ENCODE measurements at places on chromosomes 7 and 10.

- no peak for DNase-seq
Observed at GRCh38 chr7:151119902-151120301, 33.6 kb downstream of the AGAP3 start.

GRCh38 chr7:66768865-66769832 is 28.6 kb downstream of the RABGEF1 start:
- no peak for DNase-seq

DNA sequence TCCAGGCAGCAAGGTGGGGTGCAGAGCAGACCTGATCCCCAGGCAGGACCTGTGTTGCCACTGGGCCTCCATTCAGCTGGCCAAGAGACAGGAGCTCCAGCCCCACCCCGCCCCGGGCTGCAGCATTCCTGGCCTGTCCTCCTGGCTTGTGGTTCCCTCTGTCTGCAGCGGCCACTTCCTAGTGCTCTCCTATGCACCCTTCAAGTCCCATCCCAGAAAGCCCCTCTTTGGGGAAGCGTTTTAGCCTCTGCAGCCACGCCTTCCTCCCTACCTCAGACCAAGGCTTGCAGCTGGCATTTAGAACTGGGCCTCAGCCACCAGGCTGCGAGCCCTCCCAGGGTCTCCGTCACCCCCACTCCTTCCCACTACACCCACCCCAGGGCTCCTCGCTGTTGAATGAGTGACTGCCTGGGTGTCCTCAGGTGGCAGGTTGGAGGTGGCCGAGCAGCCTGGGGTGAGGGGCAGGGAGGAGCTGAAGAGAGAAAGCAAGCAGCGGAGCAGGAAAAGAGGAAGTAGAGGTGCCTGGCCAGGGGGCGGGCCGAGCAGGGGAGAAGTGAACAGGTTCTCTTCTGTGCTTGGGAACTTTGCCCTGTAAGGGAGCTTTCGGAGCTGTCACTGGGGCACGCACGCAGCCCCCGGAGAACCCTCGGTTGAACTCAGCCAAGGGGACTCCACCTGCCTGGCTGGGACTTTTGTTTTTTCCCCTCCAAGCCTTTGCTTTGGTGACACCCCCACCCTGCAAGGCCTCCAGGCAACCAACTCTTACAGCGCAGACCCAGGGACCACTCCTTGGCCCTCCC is 109.1 kb upstream of the TNRC18 start:
- DNase-seq: peak; percentile 87

DNA sequence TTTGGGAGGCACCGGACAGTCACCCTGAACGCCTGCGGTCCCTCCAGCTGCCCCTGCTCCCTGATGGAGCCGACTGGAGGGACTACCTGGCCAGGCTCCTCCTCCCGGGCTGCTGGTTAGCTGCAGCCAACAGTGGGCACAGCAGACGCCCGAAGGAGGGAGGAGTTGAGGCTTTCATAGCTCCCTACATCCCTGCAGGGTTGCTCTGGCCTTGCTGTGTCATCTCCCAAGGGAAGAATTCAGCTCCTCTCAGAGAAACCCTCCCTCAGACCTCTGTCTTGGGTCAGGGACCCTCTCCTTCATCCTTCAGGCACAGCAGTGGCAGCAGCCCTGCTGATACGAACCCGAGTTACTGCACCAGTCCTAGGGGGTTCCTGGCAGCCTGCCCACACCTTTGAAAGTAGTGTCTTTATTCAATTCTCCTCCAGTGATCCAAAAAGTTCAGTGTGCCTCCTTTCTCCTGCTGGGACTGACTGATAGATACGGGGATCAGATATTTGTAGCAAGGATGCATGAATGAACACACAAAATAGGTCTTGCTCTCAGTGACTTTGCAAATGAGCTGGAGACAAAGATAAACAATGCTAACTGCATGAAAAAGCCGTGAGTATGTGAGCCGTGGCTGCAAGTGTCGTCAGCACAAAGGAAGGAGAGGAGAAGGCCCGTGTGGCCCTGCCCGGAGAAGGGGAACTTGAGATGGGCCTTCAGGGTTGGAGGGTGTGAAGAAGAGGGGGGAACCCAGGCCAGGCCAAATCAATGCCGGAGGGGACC is 136.6 kb downstream of the PRKAG2 start:
- DNase-seq: no peak

- no peak for DNase-seq
Observed at GRCh38 chr10:34477249-34477648, 337.8 kb downstream of the PARD3 start.

DNA sequence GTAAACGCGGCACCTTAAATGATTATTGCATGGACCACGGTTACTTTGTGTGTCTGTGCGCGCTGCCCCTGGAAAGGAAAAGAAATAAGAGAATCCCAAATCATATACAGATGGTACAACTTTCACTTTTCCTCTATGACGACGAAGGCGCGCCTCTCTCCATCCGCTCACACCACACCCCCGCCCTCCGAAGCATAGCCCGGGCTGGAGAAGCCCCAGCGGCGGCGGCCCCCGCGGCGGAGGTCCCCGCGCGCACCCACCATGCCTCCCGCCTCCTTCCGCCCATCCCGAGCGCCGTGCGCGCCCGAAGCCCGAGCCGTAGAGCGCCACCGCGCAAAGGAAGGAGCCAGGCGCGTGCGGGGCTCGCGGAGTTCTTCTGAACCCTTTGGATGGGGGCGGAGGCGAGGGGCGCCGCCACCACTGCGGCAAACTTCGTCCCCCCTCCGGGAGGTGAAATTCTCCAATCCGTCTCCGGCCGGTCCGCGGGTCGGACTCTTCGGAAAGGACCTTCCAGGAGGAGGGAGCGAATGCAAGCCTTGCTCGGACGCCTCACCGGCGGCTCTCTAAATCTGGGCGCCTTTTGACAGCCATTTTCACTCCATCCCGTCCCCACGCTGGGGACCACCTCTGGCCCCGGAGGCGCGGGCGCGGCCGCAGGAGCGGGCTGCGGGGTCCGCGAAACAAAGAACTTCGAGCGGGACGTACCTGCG is 588 bp downstream of the GLI3 start:
- no peak for DNase-seq

DNA sequence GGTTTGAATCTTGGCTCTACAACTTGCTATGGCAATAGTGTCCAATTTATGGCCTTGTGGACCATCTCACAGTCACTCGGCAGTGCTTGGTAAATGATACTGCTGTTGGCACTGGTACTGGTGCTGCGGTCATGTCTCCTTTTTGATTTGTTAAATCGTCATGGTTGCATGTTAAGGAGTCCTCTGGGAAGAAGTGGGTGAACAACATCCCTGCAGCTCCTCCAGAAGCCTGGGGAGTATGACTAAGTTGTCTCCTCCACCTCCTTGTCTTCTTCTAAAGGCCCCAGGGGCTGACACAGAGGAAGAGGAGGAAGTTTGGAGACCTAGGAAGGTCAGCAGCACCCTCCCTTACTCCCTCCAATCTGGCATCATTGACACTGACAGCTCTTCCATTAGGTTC is 8.5 kb downstream of the ITPRIP start:
- no peak for DNase-seq

DNA sequence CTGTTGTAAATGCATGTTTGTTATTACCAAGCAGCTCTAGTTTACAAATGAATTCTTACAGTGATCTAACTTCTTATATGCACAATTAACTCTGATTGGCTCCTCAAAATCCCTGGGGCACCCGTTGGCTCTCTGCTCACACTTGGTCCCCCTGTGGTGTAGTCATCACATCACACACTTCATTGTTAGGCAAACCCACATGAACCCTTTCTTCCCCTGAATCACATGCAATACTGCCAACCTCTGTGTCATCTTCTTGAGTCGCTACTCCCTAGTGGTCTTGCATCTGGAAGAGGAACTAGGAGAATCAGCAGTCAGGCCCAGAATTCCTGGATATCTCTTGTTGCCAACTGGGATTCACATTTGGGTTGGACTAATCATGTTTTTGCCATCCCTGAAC is 73.1 kb downstream of the CD36 start:
- DNase-seq: no peak

DNA sequence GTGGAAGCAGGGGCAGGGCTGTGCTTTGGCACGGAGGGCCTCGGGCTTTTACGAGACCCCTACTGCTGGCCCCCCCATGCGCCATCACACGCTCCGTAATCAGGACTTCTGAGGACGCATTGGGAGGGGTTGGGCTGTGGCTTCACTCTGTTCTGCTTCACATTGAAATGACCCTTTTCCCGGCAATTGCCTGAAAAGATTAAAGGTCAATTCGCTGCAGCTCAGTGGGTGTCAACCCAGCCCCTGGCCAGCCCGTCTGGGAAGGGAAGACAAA is 41.7 kb upstream of the UBE3C start:
- no peak for DNase-seq

- no peak for DNase-seq
Observed at GRCh38 chr10:122699796-122700455, at the start of gene C10orf120. C10orf120 (minus strand) TSS chr10:122699846; CDS start chr10:122699790, 56 bp downstream.

DNA sequence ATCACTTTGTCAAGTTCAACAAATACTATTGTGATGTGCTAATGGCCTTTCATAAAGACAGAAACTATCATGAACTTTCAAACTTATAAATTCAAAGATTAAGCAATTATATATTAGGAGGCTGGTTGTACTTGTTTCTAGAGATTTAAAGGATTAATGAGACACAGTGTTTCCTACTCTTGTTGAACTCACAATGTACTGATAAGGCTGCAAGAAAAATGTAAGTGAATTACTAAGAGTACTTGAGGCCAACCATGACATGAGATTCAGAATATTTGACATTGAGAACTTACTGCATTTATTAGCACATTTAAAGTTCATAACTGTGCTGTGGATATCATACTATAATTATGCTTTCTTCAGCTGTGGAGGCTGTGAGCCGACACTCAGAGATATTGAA is 1210.5 kb upstream of the SORCS1 start:
- no peak for DNase-seq

DNA sequence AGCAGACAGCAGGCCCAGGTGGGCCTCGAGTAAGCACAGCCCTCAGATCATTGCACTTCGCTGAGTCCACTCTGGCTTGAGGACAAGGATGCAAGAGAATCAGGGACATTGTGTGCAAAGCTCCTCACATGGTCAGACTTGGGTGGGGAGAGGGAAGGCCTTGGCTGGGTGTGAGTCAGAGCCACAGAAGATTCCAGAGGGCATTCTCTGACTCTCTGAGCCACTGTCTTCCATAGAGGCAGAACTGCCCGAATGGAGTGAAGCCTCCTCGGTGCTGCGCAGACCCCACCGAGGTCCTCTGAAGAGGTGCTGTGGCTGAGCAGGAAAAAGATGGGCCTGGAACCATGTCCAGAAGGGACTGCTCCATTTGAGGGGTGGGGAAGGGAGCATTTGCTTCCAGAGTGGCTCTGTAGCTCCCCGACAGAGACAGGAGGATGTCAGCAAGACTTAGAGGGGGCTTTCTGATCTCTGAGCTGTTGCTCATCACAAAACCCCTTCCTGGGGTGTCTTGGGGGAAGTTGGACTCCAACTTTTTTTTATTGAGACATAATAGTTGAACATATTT is 120.8 kb downstream of the PTPN20 start:
- DNase-seq: no peak

- DNase-seq: no peak
Observed at GRCh38 chr10:24708081-24708480, 15.6 kb downstream of the ARHGAP21 start.

GRCh38 chr10:113259576-113260226 is 293.2 kb upstream of the HABP2 start:
- no peak for DNase-seq

- no peak for DNase-seq
Observed at GRCh38 chr10:104449391-104449790, 95.8 kb downstream of the CFAP58 start.

DNA sequence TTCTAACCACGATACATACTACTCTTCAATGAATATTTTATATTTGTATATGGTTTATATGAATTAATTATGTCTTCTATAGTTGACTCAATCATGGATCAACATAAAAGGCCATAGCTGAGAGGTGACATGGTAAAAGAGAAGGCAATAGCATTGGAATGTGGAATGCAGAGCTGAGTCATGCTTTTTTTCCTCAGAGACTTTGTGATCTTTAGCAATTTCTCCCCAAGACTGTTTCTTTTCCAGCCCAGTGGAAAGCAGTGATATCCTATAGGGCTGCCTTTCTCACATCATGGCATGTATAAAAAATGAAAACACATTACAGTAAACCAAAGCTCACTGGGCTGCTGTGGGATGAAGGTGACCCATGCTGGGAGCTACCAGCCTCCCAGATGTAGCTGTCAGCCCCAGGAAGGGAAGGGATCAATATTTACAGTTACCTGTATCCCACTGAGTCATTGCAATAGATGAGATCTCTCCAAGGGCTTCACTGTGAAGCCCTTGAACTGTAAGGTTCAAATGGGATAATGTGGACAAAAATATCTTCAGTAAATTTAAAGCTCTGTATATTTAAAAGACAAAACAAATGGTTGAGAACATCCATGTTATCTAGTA is 30.2 kb downstream of the SLC39A12 start:
- DNase-seq: no peak

GRCh38 chr7:11416641-11417458 is 415.1 kb downstream of the THSD7A start:
- DNase-seq: no peak

- no peak for DNase-seq
Observed at GRCh38 chr7:46463170-46463569, 542.1 kb upstream of the IGFBP3 start.
